ENCODE measurements at places on chromosomes 2 and 18.

- no peak for DNase-seq
These were observed 115.2 kb upstream of the ARL5A start for GRCh38 chr2:151943461-151943860.

GRCh38 chr18:47427923-47428637 lies 176.6 kb upstream of the SKOR2 start:
- DNase-seq = no peak

DNA sequence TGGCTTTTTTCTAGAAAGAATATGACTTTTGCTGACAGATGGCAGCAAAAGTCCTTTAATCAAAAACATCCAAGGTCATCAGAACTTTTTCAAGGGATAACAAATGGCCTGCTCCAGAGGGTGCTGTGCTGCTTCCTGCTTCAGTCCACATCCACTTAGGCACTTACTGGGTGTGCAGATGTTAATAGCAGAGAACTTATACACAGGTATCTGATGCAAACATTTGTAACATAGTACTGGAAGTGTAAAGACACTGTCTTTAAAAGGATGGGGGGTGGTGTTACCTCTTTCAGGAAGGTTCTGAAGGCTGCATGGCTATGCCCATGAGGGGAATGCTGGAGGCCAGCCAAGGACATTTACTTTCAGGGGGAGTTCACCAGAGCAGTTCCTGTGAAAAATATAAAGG lies 5.5 kb downstream of the HOXD8 start:
- DNase-seq = peak; percentile 49

- DNase-seq = no peak
These were observed 313.0 kb upstream of the NRXN1 start for GRCh38 chr2:51344886-51345285.

GRCh38 chr18:23057096-23057495 lies 78.2 kb upstream of the CABLES1 start:
- no peak for DNase-seq

DNA sequence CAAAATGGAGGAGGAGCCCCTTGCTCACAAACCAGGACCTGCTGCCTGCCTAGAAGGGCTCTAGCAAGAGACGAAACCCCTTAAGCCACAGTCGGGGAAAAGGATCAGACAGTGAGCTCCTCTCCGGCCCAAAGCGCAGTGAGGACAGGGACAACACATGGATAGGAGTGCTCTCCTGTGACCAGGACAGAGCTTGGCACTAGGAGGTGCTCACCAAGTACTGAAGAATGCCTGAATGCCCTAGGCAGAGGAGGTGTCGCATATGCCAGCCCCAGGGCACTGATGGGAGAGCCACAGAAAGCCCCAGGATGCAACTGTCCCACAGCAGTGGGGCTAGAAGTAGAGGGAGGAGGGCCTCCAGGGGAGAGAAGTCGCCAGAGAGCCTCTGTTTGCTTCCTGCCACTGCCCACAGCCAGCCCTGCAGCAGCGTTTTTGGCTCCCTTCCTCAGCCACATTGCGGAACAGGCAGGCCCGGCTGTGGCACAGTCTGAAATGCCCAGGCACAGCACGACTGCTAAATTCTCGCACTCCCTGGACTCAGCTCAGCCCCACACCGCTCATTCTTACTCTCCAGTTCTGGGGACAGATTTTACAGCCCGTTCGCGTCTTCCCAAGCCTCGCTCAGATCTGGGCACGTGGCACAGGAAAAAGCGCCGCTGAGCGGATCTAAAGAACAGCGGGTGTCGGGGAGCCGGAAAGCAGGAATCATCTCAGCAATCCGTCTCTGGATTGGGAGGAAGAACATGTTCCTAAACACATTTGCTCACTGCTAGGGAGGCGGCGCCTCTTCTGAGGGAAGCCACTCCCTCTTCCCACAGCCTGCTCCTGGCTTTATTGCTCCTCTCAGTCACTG lies 98.7 kb upstream of the POU3F3 start:
- DNase-seq = no peak

DNA sequence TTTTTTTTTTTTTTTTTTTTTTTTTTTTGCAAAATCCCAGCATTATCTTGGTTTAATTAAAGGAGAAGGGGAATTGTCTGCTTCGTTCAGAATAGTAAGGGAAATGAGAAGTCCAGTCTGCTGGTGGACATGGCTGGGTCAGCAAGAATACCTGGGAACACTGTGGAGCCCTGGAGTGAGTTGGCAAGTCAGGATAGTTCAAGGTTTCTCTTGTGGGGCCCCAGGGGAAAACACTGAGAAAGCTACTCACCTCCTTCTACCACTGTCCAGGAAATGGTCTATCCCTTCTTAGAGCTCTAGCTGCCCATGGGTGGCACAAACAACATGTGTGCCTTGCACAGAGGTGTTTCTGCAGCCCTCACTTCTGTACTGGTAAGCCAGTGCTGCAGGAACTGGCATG lies 169.1 kb upstream of the SIX2 start:
- no peak for DNase-seq

- no peak for DNase-seq
These were observed 58.1 kb downstream of the KCNS3 start for GRCh38 chr2:17936599-17936998.

GRCh38 chr18:40249390-40250080 lies 1705.5 kb upstream of the PIK3C3 start:
- peak; percentile 71 for DNase-seq

- DNase-seq = no peak
These were observed 479.7 kb upstream of the ID2 start for GRCh38 chr2:8202132-8202531.

GRCh38 chr2:198697218-198697617 lies 760.5 kb downstream of the SATB2 start:
- no peak for DNase-seq

- no peak for DNase-seq
These were observed 211.3 kb downstream of the CYP26B1 start for GRCh38 chr2:71936076-71937030.

DNA sequence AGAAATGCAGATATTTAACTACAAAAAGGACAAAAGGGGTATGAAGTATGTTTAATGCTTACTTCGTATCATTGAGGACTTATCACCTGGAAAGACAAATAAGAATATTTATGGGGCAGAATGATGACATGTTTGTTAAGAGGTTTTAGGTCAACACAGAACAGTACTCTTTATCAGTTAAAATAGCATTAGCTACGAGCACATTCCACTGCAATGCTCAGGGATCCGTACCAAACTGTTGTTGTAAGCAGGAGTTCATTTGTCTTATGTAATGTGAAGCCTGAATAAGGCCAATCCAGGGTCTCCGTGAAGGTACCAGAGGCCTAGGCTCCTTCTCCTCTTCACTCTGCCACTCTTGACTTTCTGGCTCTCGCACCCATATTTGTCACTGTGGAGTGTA lies 465.7 kb upstream of the NRP2 start:
- no peak for DNase-seq

GRCh38 chr2:88211003-88211808 lies 41.1 kb downstream of the THNSL2 start:
- no peak for DNase-seq

DNA sequence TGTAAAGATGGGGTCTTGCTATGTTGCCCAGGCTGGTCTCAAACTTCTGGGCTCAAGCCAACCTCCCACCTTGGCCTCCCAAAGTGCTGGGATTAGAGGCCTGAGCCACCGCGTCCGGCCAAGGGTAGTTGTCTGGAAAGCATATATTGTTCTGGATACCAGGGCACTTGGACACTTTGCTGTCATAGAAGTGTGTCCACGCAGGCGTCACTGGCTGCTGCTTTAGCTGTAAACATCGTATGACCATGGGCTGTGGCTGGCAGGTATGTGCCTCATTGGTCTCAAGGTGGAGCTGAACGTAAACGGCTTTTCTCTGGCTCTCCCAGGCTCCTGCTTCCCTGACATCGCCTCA lies 3.2 kb upstream of the GPR35 start:
- DNase-seq = no peak

DNA sequence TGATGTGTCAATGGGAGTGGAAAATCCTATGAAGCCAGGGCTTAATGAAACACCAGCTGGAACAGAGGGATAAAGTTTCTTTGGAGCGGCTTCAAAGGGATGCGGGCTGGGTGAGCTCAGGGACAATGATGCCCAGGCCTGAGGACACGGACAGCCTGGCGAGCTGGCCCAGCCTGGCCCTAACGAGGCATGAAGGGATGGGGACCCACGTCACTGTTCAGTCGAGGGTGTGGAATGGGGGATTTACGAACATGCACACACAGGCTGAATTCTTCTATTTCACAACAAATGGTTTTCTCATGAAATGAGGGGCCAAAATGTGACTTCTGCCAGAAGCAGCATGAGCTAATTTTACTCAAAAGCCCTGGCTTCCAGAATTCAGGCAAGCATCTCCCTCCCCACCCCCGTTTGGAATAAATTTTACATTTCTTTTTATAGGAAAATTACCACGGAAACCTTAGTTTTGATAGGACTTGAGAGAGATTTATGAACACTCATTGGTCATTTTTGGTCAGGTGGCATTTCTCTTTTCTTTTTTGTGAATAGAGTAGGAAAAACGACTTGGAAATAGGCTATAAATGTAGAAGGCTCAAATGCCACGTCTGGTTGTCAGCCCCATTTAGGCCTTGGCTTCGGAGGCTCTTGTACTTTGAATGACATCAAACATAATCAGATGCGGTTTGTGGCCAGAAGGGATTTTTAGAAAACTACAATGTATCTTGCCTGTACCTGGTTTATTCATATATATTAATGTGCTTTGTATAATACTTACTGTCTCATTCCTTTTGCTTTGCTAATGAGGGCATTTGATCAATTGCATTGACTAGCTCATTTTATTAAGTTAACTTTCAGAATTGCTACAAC lies 893.8 kb upstream of the CELF4 start:
- DNase-seq = no peak

GRCh38 chr2:18153741-18154140 lies 275.3 kb downstream of the KCNS3 start:
- no peak for DNase-seq

GRCh38 chr2:117832905-117833613 lies 18.6 kb downstream of the DDX18 start:
- no peak for DNase-seq

DNA sequence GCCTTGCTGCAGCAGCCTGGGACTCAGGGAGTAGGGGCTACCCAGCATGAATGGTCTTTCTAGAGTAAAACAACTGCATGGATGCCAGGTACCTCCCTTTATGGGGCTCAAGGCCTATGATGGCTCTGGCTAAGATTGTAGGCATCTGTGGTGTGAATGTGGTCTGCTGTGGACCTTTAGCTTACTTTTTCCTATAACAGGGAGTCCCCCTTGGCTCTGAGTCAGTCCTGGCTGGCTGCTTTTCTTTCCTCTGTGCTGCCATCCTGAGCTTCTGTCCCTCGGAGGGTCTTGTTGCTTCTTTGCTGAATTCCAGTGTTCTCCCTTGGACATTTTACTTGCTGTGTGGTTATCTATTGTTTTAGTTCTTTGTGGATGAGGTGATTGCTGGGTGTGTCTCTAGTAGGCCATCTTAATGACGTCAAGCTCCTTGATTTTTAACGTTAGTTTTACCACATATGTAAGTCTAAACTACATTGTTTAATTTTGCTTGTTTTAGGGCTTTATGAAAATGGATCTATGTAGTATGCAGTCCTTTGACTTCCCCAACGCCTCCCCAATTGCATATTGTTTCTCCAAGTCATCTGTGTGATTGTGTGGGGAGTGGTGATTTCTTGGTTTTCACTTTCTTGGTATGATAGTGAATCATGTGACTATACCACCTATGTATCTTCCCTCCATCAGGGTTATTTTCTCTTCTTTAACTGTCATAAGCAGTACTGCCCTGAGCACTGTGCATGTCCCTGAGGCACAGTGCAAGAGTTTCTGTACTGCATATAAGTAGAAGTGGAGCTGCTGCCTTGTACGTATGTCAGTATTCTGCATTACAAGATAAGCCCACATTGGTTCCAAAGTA lies 92.4 kb downstream of the NCK2 start:
- no peak for DNase-seq

GRCh38 chr18:33863912-33864311 lies 285.9 kb downstream of the ASXL3 start:
- no peak for DNase-seq

DNA sequence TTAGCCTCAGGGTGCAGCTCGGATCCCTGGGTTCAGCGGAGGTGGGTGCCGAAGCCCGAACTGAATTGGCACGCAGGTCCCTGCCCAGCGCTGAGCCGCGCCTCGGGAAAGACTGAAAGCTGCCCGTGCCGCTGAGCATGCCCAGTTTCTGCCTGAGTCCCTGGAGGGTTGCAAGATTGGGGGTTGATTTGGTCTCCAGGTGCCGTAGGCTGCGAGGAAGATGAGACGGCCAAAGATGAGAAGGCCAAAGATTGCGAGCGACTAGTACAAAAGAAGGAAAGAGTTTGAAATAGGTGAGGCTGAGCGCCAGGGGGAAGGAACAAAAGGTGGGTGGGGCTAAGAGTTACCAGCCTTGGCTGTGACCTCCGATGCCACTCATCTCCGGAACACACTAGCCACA lies 852 bp upstream of the KCNH7 start:
- peak; percentile 1 for DNase-seq

- no peak for DNase-seq
These were observed 91.4 kb downstream of the ACAA2 start for GRCh38 chr18:49721981-49722380.

DNA sequence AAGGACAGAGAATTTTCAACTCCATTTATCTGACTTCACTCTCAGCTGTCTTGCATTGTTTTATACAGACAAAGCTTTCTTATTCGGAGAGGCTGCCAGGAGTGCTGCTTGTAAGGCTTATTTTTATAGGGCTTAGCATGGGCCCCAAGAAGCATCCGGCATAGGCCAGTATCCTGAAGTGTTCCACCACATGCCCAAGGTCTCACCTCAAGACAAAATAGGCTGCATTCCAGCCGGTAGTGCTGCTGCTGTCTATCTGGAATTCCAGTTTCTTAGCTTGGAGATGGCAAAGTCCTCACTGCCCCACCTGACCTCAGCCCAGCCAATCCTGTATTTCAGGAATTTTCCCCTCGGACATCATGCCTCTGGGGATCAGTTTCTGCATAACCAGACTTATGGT lies 47.6 kb upstream of the MCFD2 start:
- no peak for DNase-seq

DNA sequence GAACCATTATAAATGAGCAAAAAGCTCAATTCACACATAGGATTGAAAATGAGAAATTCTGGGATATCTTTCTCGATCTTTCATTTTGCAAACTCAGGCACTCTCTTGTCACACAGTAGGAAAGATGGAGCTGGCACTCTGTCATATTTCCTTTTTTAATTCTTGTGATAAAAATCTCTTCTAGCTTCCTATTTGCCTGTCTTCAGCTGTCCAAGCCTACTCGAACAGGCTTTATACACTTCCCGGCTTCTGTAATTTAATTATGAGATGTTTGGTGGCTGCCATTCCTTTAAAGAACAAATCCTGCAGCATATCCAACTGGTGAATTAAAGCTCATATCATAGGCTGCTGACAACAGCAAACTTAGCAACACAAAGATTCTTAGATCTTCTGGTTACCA lies 1484.3 kb upstream of the PIK3C3 start:
- DNase-seq = no peak

DNA sequence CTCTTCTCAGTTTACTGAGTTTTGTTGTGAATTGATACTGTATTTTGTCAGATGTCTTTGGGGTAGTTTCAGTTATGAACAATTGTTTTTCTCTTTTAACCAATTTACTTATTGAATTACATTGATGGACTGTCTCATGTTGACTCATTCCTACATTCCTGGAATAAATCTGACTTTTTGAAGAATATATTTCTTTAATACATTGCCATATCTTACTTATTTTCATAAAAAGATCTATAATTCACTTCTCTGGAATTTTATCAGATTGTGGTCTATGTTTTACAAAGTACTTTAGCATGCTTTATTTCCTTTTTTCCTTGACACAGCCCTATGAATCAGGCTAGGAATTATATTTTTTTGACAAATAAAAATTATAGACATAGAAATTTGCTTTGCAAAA lies 268.3 kb downstream of the PLCL1 start:
- no peak for DNase-seq
